ENCODE measurements at places on chromosomes 6 and 20.

GRCh38 chr20:48478370-48478769 is 349.4 kb downstream of the PREX1 start:
- no peak for DNase-seq

- DNase-seq, result no peak
Measured at GRCh38 chr6:147922799-147923198, 414.3 kb downstream of the SAMD5 start.

DNA sequence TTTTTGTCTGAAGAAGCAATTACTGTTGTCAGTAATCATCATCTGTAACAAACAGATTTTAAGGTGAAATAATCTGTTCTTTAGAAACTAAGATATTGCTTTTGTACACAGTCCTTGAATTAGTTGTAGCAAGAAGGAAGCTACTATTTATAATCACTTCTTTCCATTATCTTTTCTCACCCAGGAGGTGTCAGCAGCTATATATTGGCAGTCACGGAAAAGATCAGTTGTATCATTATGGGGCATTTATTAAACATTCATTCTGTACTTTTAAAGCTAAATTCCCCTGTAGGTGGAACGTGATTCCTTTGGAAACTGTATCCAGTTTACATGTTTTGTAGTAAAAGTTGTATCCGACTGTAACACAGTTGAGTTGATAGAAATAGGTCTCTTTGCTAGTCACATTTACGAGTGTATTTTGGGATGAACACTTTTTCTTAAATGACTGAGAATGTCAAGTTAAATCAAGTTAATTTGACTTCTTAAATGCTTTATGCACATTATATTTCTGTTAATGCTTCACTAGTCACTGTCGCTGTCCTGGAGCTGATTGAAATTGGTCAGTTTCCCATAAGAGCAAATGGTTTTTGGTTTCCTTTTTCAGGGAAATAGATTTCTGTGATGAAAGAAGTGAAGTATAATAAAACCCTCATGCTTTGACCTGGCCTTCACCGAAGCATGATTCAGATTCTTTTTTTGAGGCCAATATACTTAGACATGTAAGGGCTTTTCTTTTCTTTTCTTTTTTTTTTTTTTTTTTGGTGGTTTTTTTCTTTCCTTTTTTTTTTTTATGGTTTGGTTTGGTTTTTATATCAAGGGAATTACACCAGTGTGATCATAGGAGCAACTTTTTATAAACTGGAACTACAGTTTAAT is 5.1 kb downstream of the QKI start:
- DNase-seq, result no peak

- no peak for DNase-seq
Measured at GRCh38 chr6:123898665-123899064, 95.0 kb downstream of the NKAIN2 start.

DNA sequence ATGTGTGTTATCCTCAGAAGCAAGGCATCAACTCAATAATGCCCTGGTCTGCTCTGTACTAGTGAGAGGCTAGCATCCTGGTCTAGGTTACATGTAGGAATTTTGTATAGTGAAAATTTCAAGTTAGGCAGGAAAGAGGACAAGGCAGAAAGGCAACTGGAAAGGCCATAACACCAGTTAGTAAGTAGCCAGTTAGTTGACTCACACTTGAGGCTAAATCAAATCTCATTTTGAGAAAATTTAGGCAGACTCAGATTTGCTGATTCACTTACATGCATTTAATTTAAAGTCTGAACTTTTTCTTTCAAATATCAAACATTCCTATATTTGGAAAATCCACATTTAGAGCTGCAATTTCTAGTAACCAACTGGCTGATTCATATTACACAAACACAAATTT is 184.5 kb upstream of the TCF21 start:
- DNase-seq, result no peak

GRCh38 chr20:53657732-53658131 is 64.1 kb upstream of the ZNF217 start:
- no peak for DNase-seq

- DNase-seq, result no peak
Measured at GRCh38 chr20:1272368-1273100, 6.4 kb downstream of the SNPH start.

GRCh38 chr20:48212806-48213509 is 427.7 kb upstream of the SULF2 start:
- DNase-seq, result no peak

GRCh38 chr6:122005661-122006060 is 393.8 kb upstream of the HSF2 start:
- no peak for DNase-seq

DNA sequence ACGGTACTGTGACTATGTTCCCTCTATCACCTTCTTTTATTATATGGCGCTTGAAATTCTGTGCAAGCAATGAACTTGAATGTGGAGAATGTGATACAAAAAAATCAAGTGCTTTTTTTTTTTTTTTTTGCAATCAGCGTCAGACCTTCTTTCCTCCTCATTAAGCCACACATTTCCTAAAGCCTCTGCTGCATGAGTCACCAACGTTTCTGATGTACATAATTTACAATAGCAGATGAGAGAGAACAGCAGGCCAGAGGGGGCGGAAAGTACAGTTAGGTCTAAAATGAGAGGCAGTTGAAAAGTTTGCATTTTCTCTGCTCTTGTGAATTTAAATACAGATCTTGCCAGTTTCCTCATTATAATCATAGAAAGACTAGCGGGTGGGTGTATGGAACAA is 114.6 kb upstream of the RIPOR2 start:
- peak; percentile 48 for DNase-seq

- no peak for DNase-seq
Measured at GRCh38 chr6:147205690-147206600, 1.7 kb downstream of the STXBP5 start.

GRCh38 chr6:3890047-3890446 is 40.9 kb downstream of the FAM50B start:
- no peak for DNase-seq

- DNase-seq, result no peak
Measured at GRCh38 chr20:7722564-7722963, 217.7 kb downstream of the HAO1 start.

DNA sequence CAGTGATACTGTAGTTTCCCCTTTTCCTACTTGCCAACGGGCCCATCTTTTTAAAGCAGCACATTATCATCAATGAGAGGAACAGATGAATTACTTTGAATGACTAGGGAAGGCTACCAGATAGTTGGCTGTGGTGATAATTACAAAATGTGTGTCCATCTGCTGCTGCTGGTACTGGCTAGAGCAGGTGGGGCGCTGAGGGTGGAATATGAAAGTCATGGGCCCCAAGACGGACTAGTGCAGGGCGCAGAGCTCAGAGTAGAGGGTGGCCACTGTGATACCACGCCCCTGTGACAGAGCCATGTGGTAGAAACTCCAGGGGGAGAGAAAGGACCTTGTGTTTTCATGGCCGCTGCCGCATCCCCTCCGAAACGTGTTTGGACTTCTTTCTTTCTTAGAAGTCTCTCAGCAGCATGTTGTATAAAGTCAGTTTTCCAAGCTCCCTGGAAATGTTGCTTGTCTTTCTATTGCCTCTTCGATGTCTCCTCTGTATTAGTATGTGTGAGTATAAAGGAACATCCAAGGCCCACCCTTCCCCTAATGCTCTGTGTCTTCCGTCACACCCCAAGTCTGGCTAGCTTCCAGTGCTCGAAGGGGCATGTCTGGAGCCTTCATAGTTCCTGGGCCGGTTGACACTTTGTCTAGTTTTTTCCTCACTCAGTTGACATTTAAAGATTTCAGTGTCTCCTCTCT is 88.1 kb downstream of the PPP1R14C start:
- DNase-seq, result no peak

- DNase-seq, result peak; percentile 97
Measured at GRCh38 chr6:19836799-19837510, at the start of gene ID4. ID4 (plus strand) TSS chr6:19837370; CDS start chr6:19837755, 385 bp downstream.

GRCh38 chr6:33761922-33762629 is 15.4 kb upstream of the IP6K3 start:
- DNase-seq, result no peak

DNA sequence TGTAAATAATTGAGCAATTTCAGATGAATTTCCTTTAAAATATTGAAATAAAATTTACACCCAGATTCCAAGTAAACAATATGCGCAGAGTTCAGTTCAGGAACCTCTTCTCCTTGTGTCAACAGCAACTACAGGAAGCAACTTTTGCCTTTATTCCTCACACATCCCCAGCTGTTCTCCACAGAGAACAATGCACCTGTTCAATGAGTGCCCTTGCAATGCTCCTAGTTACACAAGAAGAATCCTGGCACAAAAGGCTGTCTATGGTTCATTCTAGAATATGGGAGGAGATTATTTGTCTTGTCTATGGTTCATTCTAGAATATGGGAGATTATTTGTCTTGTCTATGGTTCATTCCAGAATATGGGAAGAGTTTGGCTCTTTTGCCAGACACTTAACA is 454.9 kb downstream of the BTBD3 start:
- DNase-seq, result no peak

GRCh38 chr20:37773291-37773826 is 79.5 kb downstream of the CTNNBL1 start:
- DNase-seq, result no peak

- no peak for DNase-seq
Measured at GRCh38 chr20:4787820-4788219, 66.1 kb downstream of the PRND start.

DNA sequence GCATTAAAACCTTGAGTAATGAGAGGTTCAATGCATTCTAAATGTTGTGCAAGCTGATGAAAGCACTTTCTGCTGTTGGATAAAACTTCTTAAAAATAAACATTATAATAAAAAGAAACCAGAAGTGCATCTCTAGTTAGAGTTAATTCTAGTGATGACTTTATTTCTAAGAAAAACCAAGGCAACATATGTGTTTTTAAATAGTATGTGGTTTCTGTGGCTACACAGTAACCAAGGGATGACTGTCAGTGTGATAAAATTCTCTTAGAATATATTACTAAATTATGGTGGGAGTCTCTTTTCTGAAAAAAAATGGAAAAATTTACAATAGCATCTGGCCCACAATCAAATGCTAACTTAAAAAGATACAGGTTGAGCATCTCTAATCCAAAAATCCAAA is 117.0 kb downstream of the ME1 start:
- DNase-seq, result no peak

DNA sequence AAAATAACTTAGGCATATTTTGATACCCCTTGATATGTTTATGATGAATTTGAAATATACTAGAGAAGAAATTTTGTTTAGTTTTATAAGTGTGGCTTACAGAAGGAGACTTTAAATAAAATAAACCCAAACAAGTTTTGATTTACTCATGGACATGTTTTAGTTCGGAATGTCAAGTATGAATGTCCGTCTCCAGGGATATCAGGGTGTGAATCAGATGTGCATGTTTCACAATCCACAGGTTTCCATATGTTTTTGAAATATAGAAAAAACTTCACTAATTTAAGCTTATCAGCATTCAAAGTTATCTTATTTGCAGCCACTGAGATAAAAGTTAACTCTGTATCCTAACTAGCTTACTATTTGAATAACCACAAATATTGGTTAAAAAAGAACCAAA is 51.5 kb downstream of the PLCB1 start:
- no peak for DNase-seq

DNA sequence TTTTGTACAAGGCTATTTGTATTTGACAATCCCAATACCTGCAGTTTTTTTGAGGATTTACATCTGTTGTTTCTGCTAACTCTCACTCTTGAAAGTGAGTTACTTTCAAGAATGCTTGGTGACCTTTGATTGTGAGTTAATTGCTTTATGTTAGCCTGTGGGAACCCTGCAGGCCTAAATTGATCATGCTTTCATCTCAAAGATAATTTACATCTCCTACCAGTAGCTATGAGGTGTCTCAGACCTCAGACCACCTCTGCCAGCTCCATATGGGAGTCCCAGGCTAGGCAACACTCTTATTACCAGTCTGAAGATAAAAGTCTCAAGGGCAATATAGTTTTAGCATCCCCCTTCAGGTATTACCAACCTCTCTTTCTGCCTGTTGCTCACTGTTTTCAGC is 116.4 kb upstream of the THEMIS start:
- no peak for DNase-seq

DNA sequence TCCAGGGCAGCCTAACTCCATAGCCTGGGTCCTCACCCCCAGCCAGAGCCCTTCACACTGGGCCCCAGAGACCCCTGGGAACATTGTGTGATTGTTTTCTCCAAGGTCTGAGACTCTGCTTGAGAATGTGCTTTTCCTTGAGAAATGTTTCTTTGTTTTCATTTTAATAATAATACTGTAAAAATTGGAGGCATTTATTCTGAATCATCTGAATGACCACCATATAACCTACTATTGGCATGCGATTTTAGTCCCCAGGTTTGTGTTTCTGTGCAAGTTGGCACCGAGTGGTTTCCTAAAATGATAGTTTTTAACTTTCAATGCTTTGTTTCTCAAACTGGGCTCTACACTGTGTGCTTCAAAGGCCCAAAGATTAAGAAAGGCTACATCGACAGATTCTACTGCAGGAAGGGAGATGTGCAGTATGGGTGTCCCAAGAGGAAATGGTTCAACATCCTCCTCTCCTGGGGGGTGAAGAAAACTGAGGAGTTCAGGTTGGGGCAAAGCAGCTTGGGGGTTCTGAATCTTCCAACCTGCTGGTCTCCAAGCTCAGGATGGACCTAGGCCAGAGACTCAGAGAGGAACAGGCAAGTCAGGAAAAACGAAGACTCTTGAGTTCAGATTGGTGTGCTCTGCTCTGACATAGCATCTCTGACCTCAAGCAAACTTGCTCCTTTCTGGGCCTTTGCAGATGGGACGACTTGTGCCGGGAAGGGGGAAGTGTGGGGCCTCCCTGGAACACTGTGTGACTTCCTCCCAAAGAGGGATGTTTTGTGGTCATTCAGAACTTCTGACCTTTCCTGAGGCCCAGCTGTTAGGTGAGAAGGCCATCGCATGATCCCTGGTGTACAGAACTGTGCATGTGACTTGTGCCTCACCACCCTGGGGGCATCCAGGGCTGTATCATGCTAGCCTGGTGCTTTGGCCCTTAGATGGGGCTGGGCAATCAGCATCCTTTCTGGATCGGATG is 31.0 kb downstream of the DAAM2 start:
- no peak for DNase-seq

DNA sequence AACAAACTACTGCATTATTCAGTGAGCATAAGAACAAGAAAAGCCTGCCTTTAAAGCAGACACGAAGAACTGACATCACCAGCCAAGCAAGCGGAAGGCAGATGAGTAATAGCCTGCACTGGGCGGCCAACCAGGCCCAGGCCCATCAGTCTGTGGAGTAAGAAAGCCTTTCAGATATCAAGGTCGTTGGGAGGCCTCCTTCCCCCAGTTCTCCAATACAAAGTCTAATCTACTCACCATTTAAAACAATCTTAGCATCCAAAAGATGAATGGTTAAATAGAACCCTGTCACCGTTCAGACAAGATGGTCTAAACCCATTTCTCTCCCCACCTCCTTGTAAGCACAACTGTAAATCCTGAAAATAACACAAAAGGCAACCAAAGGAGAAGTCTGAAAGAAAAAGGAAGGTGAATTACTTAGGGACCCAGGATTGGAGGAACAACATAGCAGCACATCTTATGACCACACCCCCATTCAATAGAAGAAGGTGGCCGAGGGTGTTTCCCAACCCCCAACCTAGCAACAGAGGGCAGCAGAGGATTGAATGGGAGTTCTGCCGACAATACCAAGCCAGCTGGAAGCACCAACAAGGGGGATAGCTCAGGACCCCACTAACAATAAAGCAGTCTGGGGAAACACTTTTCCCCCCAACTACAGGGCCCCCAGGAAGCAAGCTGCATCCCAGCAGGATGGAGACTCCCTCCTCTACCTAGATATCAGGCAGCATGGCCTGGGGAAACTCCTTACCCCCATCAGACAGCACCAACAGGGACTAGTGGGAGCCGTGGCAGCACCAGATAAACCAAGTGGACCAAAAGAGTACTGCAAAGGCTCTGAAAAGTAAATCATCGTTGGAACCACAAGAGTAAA is 67.9 kb downstream of the ZHX3 start:
- peak; percentile 60 for DNase-seq

Measured in amniotic stem cell (primary cell).